NCI-H1092 (cell line): ENCODE measurements at places on chromosomes 12 and 14.

GRCh38 chr14:101232340-101233020 lies 328.8 kb upstream of the DIO3 start:
- no peak for DNase-seq

DNA sequence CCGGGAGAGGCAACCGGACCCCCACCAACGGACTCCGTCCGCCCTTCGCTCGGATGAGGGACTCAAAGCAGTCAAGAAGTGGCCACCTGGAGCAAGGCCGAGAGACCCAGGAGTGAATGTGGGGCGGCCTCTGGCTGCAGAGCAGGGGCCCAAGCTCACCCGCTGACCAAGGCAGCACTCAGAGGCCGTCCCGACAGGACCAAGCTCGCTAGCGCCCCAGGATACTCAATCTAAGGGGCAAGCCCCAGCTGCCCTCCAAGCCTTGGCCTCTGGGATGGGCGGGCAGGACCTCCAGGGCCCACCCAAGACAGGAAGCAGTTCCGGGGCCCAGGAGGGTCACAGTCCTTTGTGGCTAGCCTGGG lies 936 bp downstream of the AKT1 start:
- DNase-seq = no peak

DNA sequence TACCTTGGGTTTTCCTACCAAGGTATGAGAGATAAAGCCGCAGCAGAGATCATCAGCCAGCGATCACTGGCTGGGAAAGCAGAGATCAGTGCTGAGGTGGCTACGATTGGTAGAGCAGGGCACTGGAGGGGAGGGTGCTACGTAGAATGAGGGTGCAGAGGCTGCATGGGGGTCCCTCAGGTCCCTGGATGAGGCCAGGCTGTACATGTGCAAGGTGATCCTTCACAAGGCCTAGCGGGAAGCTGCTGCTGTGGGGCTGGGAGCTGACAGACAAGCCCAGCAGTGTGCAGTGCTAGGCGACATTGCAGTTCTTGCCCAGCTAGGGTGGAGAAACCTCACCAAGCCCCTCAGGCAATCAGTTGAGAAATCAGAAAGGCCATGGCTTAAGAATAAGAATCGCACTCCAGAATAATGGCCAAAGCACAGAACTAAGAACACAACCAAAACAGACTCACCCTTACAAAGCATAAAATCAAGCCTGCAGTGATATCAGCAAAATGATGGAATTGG lies 37.2 kb upstream of the GPR132 start:
- no peak for DNase-seq

GRCh38 chr14:68195126-68195525 lies 375.5 kb downstream of the RAD51B start:
- DNase-seq = peak; percentile 73

- DNase-seq = no peak
Observed at GRCh38 chr14:88422919-88423650, 37.6 kb downstream of the SPATA7 start.

DNA sequence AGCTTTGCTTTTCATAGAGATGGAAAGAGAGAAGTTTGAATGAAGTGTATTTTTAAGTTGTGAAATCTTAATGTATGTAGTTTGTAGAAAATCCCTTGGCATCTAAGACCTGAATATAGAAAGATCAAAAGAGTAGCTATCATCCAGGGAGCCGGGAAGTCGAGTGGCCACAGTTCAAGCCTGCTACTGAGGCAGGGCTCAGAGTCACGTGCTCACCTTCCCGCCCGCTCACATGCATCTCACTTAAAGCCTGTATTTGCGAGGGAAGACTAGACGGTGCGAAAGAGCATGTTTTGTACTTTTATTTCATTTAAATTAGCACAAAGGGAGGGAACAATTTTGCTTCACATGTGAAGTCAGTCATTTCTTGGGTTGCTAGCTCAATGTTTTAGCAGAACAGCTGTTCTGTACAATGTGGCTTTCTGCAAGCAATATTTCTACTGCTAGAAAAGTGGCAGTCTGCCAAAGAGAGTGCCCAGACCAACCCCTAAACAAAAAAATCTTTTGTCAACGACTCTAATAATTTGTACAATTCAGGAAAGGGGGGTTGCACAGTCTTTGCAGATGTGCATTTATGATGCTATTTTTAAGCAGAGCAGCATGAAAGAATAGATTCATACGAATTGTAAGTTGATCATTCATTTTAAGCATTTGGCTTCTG lies 290.7 kb downstream of the NPAS3 start:
- peak; percentile 25 for DNase-seq

GRCh38 chr14:54805445-54806322 lies 96.9 kb downstream of the GCH1 start:
- DNase-seq = peak; percentile 87

DNA sequence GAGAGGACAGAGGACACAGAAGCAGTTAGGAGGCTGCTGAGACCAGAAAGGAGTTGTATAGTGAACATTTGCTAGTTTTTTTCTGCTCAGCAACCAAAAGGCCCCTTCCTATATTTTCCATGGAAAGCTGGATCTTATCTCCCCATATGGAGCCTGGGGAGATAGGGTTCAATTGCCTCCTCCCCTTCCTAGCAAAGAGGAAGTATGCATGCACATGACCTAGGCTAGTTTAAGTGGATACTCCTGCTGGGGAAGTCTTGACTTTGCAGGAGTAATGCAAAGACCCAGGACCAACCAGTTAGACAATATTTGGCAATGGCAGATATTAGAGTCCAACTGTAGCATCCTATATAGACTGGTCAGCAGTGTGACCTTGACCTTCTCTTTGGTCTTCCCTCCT lies 15.1 kb downstream of the CHD8 start:
- DNase-seq = no peak

DNA sequence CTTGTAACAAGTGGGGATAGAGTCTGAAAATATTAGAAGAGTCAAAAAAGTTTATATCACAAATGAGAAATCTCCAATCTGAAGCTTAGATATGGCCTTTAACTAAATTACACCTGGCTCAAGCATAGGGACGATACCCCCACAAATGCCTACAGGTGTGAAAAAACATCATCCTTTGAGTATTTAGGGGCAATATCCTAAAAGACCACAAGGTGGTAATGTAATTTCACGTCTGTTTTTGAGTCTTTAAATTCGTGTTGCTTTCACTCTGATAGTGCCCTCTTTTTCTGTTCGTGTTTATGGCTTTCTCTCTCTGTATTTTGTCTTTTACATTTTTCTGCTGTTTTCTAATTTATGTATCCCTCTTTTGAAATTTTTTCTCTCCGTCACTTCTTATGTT lies 84.3 kb downstream of the ETNK1 start:
- peak; percentile 1 for DNase-seq

DNA sequence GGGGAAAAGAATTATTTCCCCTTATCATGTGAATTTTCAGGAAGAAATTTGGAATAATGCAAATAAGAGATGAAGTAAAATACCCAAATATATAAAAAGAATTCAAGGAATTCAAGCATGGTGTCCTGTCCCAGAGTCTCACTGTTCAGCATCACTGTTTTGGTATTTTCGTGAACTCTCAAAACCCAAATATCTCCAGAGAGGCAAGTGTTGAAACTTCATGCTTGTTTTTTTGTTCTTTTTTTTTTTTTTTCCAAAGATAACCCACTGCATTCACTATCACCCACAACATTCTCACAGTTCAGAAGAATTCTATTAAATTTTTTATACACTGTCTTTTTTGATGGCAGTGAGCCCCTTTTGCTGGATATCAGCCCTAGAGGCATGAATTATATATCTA lies 354.9 kb downstream of the DIO2 start:
- no peak for DNase-seq

DNA sequence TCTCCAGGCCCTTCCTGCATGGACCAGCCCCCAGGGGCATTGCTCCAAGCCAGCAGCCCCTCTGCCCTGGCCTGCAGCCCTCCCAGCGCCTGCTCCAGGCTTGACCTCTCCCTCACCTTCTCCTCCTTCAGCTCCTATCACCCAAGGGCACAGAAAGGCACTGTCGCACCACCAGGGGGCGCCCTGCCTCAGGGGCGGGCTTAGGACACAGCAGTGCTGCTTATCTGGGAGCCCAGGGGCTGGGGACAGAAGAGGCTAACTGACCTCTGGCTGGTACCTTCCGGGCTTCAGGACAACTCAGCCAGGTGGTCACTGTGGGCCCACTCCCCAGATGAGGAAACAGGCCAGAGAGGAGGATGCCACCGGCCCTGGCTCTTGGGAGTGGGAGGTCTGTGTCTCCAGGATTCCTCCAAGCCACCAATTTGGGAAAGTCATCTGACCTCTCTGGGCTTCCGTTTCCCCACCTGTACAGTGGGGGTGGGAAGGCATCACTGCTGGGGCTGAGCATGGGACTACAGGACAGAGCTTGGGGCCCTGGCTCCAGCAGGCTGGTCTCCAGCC lies 25.3 kb upstream of the GPR132 start:
- peak; percentile 61 for DNase-seq

DNA sequence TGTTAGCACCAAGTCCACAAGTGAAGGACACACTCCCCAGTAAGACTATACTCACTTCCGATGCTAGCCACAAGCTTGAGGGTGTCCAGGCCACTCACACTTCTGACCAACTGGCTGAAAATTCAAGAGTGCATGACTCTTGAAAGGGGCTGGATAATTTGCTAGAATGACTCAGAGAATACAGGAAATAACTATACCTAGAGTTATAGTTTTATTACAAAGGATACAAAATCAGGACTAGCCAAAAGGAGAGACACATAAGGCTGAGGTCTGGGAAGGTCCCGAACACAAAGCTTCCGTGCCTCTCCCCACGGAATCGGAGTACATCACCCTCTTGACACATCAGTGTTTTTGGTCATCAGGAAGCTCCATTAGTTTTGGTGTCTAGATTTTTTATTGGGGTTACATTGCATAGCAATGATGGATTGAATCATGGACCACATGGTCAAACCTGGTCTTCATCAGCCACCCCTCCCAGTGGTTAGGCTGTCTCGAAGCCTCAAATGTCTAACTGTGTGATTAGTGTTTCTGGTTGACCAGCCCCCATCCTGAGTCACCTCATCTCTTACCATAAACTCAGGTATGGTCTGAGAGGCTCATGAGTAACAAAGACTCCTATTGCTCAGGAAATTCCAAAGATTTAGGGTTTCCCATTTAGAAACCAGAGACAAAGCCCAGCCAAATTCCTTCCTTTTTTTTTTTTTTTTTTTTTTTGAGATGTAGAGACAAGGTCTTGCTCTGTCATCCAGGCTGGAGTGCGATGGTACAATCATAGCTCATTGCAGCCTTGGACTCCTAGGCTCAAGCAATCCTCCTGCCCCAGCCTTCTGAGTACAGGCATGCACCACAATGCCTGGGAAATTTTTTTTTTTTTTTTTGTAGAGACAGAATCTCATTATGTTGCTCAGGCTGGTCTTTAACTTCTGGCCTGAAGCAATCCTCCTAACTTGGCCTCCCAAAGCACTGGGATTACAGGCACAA lies 472.0 kb upstream of the TBX3 start:
- DNase-seq = no peak

GRCh38 chr12:130596241-130596640 lies 119.9 kb downstream of the RIMBP2 start:
- no peak for DNase-seq

DNA sequence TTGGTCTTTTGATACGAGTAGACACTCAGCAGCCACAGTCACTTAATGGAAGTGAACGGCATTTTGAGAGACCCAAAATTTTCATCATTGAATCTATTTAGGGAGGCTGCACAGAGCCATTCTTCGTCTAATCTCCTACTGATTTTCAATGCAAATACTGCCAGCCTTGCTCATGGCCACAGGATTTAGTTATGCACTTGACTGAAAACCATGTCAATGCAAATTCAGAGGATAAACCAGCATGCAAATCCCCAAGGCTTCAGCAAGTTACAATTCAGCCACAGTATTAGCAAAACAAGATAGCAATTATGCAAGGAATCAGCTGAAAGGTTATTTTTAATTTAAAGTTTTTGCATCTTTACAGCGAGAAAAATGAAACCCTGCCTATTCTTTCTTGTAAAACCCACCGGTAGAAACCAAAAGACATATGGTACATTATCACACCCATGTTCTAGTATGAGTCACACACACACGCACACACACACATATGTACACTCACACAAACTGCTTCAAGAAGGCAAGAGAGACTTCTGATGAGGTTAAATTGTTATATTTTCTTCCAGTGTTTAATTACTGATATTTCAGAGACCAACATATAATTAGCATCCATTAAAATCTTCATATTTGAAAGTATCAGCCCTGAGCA lies 985.3 kb upstream of the FLRT2 start:
- no peak for DNase-seq

DNA sequence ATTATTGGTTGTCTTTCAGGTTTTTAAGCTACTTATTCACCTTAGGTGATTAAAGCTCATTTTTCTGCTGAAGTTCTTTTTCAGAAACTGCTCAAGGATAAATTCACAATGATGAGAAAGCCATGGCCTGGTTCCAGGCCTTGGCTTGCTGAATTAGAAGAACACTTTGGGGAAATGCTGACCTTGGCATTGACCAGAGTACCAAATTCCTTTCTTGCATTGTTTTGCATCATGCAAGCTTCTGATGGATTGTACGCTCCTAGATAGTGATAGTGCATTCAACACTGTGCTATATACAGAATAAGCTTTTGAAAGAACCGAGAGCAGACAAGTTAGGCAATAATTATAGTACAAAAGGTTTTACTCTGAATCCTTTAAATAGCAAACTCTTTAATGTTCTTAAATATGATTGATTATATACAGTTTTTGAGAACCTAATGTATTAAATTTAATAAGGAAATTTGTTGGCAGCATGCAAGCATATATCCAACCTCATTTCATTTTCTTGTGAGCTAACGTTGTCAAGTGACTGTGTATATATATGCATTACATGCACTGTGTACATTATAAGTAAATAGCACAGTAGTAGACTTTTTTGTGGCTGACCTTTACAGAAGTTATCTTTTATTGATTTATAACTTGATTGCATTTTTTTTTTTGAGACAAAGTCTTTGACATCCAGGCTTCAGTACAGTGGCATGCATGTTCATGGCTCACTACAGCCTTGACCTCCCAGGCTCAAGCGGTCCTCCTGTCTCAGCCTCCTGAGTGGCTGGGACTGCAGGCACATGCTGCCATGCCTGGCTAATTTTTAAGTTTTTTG lies 99.2 kb downstream of the DIP2B start:
- DNase-seq = no peak

DNA sequence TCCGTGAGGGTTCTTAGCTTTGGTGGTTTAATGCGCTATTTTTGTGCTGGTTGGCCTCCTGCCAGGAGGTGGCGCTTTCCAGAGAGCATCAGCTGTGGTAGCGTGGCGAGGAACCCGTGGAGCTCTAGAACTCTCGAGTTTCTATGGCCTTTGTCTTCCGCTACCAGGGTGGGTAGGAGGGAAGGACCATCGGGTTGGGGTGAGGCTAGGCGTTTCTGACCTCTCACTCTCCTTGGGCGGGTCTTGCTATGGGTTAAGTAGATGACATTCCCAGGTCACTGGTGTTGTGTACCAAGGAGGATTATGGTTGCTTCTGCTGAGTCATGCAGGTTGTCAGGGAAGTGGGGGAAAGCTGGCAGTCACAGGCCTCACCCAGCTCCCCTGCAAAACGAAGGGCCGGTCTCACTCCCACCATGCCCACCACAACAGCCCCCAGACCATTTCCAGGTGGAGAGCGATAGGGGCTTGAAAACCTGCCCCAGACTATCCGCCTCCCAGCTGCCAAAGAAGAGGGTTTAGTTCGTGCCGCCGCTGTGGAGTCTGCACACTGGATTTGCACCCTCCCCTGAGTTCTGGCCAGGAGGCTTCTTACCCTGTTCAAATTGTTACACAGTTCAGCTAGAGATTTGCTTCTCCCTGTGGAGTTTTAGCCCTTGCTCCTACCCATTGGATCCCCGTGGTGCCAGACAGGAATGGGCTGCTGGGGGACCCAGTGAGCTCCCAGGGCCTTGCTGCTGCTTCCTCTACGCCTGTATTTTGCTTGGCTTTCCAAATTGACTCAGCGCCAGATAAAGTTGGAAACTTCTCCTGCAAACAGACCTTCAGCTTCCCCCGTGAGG lies 21.9 kb downstream of the RNFT2 start:
- DNase-seq = no peak

- no peak for DNase-seq
Observed at GRCh38 chr12:5524769-5525436, 93.0 kb downstream of the NTF3 start.
